ENCODE measurements at places on chromosomes 1 and 21.

DNA sequence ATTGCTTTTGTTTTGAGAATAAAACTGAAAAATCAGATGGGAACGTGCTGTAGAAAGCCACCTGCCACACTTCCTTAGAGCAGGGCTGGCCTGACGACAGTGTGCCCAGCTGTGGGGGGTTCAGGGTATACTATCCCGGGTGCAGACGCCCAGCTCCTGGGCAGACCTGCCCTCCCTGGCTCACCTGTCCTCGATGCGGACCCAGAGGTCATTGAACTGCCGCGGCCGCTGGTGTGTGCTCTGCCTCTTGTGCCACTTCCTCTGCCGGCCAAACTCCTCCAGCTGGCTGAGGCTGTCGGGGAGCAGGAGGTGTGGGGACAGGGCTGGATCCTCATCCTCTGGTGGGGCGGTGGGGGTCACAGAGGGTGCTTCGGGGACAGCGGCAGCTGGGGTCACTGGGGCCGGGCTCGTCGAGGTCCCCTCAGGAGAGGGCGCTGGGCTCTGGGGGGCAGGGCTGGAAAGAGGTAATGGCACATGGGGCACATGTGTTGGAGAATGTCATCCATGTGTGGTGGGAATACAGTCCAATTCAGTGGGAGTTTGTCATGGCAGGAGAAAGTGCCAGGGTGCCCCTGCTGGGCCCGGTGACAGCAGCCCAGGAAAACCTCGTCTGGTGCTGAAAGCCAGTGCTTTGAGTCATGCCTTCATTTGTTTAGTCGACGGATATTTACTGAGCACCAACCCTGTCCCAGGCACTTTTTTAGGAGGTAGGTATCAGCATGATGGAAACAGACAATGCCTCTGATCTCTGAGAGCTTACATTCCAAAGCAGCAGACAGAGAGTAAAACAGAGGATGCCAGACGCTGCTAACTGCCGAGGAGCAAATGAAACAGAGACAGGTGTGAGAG, 222.0 kb downstream of the TRABD2B start:
- no peak for DNase-seq

- DNase-seq, result no peak
Observed at GRCh38 chr1:54547601-54548388, at the start of gene ACOT11. Gene ACOT11, plus strand, starts transcription at chr1:54548228. Its CDS starts 82 bp downstream, at chr1:54548310.

DNA sequence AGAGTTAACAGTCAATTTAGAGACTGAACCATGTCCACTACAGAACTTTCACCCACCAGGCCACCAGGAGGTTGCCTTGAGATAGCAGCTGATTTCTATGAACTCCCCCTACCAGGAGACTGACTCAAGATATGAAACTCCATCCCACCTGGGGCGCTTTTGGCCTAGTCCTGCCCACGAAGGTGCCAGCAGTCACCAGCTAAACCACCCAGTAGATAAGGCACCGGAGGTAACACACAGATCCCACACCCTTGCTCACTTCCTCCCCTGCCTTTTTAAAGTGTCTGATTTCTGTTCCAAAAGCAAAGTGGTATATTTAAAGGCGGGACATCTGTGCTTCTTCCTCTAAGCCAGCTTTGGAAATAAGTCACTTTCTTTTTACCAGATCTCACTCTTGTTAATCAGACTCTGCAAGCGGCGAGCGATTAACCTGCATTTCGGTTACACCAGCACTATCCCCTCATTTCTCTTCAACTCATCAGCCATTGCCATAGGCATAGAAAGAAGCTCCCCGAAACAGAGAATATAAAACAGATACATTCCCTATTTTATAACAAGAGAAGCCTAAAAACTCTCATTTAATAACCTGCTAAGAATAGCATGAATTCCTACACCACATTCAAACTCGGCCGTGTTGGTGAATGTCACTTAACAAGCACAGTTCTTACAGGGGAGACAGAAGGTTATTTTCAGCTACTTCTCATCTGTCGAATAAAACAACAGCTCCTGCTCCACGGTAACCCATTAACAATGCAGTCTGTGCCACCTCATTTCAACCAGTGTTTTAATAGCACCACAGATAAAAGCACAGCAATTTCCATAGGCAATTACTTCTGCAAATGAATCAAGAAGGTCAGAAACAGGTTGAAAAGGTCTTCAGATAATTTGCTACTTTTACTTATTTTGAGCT, 318.1 kb downstream of the KCNH1 start:
- DNase-seq, result no peak

- DNase-seq, result peak; percentile 1
Observed at GRCh38 chr1:80023358-80023757, 1016.8 kb upstream of the ADGRL4 start.

DNA sequence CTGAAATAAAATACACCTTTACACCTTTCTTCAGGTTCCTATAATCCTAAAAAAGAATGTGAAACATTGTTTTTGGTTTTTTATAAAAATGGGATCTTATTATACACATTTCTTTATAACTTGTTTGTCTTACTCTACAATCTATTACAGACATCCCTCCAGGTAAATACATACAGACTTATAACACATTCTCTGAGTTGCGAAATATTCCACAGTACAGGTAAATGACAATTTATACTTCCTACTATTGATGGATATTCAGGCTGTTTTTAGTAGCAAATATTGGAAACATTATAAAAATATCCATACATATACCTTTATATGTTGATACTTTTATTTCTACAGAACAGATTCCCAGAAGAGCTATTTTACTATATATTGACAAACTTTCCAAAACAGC, 20.3 kb downstream of the PIK3R3 start:
- DNase-seq, result no peak

DNA sequence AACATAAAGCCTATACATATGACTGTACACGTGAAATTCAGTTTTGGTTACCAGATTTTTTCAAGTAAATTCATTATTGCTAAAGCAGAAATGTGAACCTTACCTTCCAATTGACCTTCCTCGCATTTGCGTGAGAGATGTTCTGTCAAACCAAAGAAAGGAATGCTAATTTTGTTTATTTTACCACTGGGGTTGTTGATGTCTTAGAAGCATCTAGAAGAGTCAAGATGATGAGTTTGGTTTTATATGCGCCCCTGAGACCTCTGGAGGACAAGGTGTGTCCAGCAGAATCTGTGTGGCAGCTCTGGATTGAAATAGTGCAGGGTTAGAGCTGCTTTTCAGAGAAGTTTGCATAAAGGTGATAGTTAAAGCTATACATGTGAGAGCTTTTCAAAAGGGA, 48.4 kb downstream of the ZBTB40 start:
- no peak for DNase-seq

GRCh38 chr1:106022312-106022902, 1034.1 kb upstream of the PRMT6 start:
- DNase-seq, result no peak
